ENCODE measurements at places on chromosomes 1 and 21. TPM values are rescaled to one million over a fixed set of nuclear protein-coding genes. Genes with fewer than 3 reads are reported as not detected.

Gene HOOK1
- polyA plus RNA-seq: 83.2 TPM

Gene CLDN14
- polyA plus RNA-seq: 1.6 TPM

GRCh38 chr1:10631811-10632593 is 157.3 kb downstream of the PEX14 start:
- no peak for DNase-seq

- DNase-seq: no peak
Measured at GRCh38 chr1:208083715-208084085, 160.5 kb downstream of the PLXNA2 start.

- no peak for DNase-seq
Measured at GRCh38 chr21:17527240-17527639, 14.4 kb downstream of the CXADR start.

DNA sequence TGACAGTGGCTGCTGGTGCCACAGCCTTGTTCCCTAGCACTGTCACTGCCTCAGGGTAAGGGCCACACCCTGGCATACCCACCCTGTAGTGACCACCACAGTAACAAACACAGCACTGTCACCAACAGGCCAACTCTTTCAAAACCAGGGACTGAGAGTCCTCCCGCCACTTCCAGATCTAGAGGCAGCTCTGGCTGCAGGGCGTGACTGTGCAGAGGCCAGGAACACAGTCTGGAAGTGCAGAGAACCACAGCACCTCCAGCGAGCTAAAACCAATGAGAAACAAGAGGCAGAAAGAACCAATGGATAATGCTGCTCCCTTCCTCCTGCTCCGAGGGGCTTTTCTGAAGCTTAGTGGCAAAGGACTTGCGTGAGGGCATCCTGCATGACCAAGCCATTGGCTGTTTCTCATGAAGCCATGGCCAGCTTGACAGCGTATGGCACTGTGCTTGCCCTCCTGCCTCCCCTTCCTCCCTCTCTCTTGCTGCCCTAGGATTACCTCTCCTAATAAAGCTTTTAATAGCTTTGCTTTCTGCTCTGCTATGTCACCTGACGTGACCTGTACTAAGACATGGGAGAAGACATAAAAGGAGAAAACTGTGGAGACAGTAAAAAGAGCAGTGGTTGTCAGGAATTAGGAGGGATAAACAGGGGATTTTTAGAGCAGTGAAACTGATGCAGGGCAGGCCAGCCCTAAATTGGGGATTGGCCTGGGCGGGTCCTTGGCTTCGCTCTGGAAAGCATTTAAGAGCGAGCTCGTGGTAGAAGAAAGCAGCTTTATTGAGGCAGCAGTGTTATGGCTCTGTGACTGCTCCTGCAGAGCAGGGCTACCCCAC is 7.2 kb downstream of the PARP1 start:
- no peak for DNase-seq

DNA sequence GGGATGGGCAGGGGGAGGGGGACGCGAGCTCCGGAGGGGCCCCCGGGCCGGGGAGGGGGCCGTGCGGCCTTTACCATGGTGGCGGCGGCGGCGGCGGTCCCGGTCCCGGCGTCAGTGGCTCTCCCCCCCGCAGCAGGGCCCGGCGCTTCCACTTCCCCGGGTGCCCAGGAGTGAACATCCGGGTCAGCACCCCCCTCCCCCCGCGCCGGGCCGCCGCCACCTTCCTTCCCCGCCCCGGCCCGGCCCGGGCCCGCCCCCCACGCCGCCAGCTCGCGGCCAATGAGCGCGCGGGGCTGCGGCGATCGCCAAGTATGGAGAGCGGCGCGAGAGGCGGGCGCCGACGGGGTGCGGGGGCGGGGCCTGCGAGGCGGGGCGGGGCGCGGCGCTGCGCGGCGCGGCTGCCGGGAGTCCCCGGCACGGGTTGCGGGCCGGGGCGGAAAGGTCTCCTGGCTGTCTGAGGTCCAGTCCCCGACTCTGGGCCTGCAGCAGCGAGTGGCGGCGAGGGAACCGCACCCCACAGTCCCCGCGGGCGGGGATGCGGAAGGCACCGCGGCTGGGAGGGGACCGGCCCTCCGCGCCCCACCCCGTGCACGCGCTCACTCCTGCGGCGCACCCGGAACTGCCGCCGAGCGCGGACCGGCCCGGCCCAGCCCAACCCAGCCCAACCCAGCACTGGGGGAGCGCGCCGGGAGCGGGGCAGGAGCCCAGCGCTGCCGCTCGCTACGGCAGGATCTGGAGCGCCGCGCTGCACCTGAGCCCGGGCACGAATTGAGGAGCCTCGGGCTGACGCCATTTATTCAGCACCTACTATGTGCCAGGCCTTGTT is at the start of gene CAPZB:
CAPZB (minus strand) TSS at position 178 of the 826 bp plus-strand sequence; CDS start at position 77, 101 bp downstream.
- peak; percentile 90 for DNase-seq

- DNase-seq: no peak
Measured at GRCh38 chr1:111402083-111402482, 25.5 kb downstream of the OVGP1 start.

DNA sequence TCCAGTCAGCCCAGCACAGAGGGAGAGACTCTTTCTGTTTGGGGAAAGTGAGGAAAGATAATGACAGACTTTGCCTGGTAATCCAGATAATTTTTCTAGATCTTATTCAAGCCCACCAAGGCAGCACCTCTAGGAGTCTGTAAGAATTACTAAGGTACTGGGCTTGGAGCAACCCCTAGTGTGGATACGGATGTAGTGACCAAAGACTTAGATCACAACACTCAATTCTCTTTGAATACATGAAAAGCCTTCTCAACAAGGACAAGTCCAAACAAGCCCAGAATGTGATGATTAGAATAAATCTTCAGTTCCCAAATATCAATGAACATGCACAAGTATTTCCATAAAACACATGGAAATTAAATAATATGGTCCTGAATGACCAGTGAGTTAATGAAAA is 206.9 kb downstream of the MRPL39 start:
- no peak for DNase-seq

- DNase-seq: peak; percentile 25
Measured at GRCh38 chr1:67897270-67897949, 64.1 kb upstream of the GNG12 start.

Gene SHE
- polyA plus RNA-seq: 9.8 TPM

GRCh38 chr1:87220993-87221392 is 107.7 kb upstream of the LMO4 start:
- no peak for DNase-seq

GRCh38 chr1:67890857-67891256 is 57.6 kb upstream of the GNG12 start:
- no peak for DNase-seq

DNA sequence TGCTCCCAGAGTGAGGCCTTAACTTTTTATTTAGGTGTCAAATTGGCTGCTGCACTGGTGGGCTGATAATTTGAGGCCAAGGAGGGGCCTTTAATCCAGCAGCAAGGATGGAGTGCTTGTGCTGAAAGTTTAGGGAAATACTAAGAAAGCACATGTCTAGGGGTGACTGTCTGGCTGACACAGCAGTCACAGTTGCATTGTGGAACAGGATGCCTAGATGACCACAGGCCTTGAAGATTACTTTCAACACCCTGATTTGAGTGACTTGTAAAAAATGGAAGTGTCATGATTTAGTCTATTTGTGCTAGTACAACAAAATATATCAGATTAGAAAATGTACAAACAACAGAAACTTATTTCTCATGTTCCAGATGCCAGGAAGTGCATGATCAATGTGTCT is 57.7 kb downstream of the ZNF697 start:
- no peak for DNase-seq

Gene FOXD3
- polyA plus RNA-seq: 0.07 TPM

DNA sequence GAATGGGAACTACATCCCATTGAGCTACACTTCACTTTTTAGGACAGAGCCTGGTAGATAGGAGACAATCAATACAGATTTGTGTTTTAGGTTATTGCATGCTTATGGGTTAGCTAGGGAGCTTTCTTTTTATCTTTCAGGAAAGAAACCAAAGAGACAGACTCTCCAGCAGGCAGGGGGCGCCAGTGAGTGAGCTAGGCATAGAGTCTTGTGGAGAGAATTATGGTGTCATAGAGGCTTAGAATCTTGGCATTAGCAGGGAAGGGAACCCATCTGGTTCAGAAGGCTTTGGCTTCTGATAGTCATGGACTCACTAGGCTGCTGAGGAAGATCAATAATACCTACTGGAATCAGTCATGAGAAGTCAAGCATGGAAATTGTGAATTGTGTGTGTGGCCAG is at the start of gene SMCP:
SMCP (plus strand) TSS at position 281 of the 400 bp plus-strand sequence. CDS start 6,101 bp downstream, outside the sequence.
- no peak for DNase-seq

Gene TXNIP
- polyA plus RNA-seq: 360 TPM

GRCh38 chr1:20508411-20508771 is 440 bp upstream of the MUL1 start:
- DNase-seq: no peak

Gene CNR2
- polyA plus RNA-seq: 0.08 TPM

DNA sequence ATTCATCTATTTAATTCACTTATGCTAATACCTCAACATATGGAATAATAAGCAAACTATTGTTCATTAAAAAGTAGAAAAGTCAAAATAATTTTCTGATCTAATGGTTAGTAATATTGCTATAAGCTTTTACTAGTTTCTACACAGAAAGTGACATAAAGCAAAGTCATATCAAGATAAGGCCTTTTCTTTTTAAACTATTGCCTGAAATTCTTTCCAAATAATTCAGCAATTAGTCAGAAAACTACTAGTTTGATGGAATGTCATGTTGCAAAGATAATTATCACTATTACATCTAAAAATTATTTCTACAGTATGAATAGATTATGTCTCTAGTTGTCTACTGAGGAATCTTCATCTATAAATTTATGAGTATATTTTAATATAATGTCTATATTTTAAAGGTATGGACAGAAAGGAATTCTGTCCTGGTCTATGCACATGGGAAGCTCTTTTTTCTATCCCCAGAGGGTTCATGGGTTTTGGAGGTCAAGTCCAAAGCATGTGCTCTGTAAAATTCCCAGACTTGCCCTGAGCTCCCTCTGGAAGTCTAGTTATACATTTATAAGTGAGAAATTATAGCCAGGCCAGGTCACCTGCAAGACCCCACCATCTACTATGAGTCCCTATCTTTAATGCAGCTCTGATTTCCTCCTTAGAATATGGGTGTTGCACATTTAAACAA is 84.6 kb upstream of the DPYD start:
- DNase-seq: no peak

Gene PRDM16
- 7.3 TPM for polyA plus RNA-seq

- DNase-seq: no peak
Measured at GRCh38 chr1:35447278-35447677, 109.9 kb downstream of the KIAA0319L start.

DNA sequence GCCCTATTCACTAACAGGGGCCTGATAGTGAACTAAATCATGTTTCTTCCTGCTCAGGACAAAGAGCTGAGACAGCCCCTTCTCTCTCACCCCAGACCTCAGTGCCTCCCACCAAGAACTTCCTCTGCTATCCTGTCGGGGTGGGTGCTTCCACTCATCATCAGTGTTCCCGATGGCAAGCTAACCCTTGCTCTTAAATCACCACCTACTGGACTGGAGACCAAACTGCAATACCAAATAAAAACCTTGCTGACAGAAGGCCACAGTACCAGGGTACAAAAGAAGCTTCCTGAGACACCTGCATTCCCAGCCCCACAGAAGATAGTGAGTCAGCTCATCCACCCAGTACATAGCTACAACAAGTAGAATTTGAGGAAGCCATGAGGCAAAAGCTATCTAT is 799.5 kb downstream of the LTN1 start:
- no peak for DNase-seq

- DNase-seq: no peak
Measured at GRCh38 chr1:247883346-247883745, 12.0 kb upstream of the OR2W3 start.

Gene RCSD1
- polyA plus RNA-seq: 12.0 TPM

- no peak for DNase-seq
Measured at GRCh38 chr1:9320520-9321479, 28.1 kb downstream of the SPSB1 start.

Gene LCE2B
- not detected for polyA plus RNA-seq

GRCh38 chr1:63524201-63524600 is 876 bp downstream of the EFCAB7 start:
- DNase-seq: no peak

- DNase-seq: no peak
Measured at GRCh38 chr1:7380712-7381111, 390.4 kb upstream of the VAMP3 start.

DNA sequence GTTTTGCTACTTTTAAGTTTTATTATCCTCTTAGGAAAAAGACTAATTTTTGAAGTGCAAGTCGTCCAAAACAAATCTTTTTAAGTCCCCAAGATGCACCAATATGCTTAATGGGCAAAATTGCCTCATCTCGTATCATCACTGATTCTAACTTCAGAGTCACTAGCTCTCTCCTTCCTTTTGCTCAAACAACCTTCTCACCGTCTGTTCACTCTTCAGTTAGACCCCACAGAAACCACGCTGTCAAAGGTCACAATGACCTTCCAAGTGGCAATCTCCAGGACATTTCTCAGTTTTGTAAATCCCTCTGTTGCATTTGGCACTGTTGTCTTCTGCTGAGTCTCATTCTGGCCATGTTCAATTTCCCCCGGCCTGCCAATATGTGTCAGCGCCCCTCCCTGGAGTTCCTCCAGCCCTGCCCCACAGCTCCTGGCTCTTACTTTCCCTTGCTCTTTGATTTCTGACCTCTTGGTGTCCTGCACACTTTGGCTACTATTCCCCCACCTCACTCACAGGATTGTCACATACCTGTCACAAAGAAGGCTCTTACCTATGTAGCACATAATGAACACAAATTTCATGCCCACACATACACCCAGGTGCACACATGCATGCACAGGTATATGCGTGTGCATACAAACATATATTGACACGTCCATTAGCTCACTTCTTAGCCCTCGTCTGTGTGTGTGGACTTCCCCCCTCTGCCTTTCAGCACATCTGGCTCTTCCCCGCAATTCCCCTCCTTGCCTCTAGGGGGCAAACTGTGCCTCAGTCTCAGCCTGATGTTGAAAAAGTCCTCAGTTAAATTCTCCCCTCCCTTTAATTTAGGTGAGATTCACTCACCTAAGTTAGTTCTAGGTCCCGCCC is 354.0 kb upstream of the DUSP10 start:
- DNase-seq: no peak

GRCh38 chr1:167477986-167478385 is 40.3 kb downstream of the CD247 start:
- DNase-seq: no peak

Gene HSD11B1
- polyA plus RNA-seq: not detected

DNA sequence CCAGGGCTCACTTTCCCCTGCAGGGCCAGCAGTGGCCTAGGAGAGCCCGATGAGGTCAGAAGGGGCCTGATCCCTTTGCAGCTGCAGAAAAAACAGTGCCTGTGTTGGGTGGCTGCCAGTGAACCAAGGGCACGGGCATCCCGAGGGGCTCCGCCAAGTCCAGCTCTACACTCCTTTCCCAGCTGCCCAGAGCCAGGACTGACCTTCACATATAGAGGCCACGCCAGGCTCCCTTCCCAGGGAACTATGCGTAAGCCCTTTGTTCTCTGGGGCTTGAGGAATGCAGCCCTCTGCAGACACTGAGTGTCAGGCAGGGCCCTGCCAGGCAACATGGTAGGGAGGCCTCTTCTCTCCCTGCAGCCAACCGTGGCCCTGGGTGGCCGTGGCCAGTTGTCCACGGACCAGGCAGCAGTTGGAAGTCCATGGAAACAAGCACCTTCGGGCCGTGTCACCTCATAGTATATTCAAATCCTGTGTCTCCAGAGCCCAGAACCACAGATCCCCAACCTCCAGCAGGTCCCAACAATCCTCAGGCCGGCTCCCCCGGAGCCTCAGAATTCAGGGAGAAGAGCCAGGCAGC is 194.0 kb downstream of the NPHP4 start:
- no peak for DNase-seq

Measured in left kidney (tissue), 8 donors.